ENCODE measurements at places on chromosomes 12 and 14.

DNA sequence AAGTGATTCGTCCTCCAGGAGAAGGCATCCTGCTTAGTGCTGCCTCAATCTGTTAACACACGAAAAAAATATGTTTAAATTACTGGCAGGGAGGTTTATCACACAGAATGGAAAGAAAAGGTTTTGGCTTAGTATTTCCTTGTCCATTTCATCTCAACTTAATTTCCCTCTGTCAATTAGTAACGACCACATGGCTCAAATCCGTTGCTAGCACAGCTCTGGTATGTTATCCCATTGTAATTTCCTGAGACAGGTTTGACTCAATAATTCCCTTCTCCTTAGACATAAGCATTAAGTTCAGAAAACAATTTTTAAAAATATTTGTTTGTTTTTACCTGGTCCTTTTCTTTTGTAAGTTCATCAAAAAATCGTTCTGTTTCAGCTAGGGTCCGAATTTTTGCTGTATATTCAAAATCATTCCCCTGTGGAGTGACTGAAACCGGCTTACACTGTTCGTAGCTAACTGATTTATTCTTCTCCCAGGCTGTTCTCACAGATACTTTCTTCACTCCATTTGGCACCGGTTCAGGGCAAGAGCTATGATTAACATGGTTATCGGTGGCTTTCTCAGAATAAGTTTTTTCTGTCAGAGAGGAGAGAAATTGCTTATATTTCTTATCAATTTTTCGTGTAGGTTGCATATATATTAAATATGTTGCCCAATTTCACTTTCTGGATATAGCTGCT is 10.1 kb upstream of the PITPNM2 start:
- DNase-seq, result no peak

DNA sequence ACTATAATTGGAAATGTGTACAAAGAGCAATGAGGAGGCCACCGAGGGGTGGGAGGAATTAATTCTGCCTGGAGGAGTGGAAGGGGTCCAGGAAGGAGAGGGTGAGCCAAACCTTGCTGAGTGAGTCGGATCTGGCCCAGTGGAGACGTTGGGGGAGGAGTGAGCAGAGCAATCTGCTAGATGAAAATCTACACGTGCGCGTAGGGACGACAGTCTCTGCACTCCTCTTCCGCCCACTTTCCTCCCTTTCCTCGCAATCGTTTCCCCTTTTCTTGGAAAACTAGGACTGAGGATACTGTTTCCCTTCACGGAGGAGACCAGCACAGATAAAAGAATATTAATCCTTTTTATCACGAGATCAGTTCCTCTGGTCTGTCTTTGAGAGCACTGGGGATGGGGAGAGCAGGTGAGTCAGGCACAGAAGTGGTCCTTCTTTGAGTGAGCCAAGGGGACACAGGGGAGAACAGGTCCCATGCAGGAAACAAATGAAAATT is 2.9 kb upstream of the NAB2 start:
- DNase-seq, result peak; percentile 43

DNA sequence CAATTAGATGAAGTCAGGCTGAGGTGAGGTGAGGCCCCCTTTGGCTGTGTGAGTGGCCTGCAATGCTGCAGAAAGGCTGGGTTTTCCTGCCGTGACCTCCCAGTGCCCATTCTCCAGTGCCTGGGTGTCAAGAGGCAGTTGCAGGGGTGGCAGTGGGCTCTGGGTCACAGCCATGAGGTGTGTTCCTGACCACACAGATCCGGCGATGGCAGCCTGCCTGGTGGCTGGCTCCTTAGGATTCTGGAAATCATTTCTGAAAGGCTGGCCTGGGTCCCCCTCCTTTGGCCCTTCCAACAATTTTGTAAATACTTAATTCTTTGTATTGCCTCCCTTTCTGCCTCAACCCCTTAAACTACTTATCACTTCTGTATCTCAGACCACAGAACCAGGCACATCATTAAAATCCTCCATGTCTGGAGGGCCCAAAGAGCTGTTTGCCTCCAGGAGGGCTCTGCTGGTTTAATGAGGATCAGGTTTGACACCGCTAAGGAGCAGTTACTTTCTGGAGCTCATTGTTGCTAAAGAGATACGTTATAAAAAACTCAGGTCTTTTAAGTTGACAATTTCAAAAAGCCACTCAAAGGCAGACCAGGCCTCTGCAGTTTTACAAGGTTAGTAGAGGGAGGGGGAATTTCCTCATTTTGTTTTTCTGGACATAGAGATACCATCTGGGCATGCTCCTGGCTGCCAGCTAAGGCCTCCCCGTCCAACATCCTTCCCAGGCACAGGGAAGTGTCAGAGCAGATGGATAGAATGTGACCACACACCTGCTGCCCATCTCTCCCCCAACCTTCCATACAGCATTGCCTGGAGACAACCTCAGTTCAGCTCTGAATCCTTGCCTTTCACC is 204.4 kb downstream of the FOXN3 start:
- DNase-seq, result no peak

DNA sequence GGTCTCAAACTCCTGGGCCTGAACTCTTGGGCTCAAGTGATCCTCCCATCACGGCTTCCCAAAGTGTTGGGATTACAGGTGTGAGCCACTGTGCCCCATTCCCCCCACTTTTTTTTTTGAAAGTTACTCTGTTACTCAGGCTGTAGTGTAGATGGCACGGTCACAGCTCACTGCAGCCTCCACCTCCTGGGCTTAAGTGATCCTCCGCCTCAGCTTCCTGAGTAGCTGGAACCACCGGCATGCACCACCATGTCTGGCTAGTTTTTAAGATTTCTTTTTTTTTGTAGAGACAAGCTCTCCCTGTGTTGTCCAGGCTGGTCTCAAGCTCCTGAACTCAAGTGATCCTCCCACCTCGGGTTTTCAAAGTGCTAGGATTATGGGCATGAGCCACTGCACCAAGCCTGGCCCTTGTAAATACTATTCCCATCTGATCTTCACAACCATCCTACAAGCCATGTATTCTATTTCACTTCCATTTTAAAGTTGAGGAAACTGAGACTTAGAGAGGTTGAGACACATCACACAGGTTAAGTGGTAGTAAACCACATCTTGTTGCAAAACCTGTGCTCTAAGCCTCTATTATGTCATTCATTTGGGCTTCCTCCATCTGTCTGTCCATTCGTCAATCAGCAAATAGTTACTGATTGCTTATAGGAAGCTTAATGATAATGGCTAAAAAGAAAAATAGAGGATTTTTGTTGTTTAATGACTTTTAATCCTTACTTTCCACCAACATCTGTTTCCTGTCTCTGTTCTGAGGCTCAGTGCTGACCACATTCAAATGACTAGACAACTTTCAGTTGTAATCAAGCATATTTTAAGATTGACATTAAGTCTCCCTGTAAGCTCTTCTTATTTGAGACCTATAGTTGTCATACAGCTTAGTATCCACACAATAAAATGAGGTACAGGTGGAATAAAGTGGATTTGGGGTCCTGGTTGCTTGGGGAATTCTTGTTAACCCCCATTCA is 9.2 kb downstream of the ASCL4 start:
- no peak for DNase-seq

GRCh38 chr14:77912754-77913556 is 113.0 kb downstream of the ADCK1 start:
- DNase-seq, result no peak

DNA sequence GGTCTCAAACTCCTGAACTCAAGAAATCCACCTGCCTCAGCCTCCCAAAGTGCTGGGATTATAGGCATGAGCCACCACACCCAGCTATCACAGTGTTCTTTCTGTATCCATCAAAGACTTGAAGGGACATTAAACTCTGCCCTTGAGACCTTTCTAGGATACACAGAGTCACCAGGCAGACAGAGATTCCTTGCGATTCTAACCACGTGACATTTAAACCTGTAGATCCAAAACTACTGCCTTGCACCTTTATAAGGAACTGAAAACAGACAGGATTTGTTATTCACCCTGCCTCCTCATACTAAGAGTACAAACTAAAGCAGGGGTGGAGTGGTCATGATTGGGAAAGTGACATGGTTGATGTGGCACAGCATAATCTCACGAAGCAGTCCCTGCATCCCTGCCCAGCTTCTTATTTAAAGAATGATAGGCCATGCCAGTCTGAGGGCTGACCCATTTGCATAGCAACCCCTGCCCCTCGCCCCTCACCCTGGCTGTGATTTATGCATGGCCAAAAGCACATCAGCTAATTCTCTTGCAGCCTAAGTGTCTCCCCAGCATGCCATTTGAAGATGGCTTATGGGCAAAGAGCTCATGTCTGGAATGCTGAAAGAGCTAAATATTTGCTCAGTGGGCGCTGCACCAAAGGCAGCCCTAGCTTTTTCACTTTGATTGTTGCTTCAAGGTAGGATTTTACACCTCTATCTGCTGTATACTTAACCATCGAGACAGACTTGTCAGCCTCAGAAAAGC is 43.2 kb upstream of the MYBPC1 start:
- DNase-seq, result no peak
